DMS79 treated with DMSO at 0.1 percent for 48 hours (cell line): ENCODE measurements at places on chromosomes 11 and 22.

DNA sequence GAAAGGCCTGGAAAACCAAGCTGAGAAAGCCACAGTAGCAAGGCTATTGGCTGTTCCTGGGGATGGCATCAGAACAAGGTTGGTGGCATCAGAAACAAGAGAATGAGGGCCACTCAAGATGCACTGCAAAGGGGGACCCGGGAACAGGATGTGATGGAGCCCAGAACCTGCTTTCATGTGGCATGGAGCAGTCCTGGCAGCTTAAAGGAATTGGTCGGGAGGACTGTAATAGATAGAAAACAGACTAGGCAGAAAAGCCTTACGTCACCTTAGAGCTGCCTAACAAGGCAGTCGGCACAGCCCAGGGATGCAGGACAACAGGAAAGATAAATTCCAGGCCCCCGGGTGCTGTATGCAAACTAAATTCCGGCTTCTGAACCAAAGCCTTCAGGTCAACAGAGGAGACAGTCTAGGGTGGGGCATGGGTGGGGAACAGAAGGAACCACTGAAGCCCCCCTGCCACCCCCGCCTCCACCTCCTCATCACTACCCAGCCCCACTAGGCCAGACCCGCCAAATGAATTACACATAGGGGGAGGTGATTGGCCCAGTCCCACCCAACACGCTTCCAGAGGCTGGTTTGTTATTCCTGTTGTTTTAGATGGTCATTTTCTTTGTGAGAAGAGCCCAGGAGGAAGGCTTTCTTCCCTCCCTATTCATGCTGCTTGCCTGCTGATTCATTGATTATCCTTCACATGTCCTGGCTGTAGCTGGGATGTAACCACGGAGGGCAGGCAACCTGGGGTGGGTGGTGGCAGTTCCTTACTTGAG is 25.7 kb upstream of the LRRC55 start:
- no peak for DNase-seq

GRCh38 chr11:23310276-23310675 is 450.0 kb upstream of the CCDC179 start:
- no peak for DNase-seq

- peak; percentile 27 for DNase-seq
Measured at GRCh38 chr22:41940832-41941765, 5.9 kb downstream of the CENPM start.

GRCh38 chr11:30938171-30938570 is 352.0 kb upstream of the MPPED2 start:
- no peak for DNase-seq

- DNase-seq, result no peak
Measured at GRCh38 chr11:83722392-83723119, 436.4 kb upstream of the CCDC90B start.

DNA sequence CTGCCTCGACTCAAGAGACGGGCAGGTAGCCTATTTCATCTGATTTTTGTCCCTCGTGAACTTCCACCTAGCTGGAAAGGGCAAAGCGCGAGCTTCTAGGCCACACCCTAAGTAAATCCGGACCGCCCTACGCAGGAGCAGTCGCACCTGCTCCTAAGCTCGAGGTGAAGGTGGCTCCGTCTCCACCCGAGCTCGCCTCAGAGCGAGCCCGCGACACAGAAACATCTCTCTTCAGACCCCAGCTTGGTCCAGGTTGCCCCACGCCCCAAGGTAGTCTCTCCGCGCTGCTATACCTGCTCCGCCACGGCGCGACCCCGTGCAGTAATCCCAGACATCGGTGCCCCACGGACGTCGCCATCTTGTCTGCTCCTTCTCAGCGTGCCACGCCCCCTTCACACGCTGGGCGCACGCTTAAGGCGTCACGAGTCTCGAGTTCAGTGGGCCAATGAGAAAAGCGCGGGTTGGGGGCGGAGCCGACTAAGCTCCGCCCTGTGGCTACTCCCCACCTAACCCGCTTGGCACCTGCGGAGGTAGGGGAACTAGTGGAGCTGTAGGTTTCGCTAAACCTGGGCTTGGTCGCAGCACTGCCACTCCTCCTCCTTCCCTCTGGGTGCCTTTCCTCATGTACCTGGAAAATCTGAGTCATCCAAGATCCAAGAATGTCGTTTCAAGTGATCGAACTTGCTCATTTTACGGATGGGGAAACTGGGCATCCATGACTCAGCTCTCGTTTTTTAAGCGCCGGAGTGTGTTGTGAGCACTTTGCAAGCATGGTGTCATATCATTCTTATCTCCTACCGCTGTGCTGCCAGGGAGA is at the start of gene PISD:
TSS of gene PISD (minus strand) at position 365 of the 817 bp plus-strand sequence. CDS start at position 358, 7 bp downstream.
- peak; percentile 69 for DNase-seq

DNA sequence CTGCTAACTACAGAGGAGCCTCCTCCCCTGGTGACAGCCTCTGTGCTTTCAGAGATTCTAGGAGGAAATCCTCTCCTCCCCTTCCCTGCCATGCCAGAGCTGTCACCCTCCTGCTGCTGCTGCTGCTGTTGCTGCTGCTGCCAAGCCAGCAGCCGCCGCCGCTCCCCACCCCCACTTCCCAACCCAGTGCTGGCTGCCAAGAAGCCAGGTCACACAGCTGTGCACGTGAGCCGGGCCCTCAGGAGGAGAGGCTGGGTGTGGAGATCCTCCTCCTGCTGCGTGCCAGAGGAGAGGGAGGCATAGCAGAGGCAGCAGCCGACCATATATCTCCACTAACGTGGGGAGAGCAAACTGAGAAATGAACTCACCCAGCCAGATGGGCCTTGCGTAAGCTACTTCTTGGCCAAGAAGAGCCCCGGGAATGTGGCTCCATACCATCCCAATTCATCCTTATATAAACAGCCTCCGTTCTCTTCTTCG is 12.4 kb downstream of the CRY2 start:
- peak; percentile 89 for DNase-seq

DNA sequence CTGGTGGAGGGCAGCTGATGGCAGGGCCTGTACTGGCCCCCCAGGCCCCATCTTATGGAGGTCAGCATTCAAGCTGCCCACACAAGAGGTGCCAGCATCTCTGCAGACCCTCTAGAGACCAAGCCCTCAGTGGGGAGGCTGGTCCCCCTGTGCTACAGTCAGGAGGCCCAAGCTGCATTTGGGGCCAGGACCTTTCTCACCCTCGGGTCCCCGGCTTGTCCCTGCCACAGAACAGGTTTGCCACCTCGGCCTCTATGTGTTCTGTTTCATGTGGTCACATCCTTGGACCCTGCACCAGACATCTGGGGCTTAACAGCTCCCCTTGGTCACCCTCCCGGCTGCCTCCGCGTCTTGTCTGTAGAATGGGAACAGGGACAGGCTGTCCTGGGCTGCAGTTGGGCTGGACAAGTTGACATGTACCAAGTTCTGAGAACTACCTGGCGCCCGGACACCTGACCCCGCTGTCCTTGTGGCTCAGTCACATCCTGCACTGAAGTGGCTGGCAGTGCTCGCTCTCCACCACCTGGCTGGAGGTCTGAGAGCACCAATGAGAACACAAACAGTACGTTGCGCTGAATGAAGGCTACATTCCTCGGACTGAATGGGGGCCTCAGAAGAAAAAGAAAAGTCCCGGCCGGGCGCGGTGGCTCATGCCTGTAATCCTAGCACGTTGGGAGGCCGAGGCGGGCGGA is 2.7 kb upstream of the PLXNB2 start:
- DNase-seq, result no peak
